Activated CD4-positive, alpha-beta T cell treated with anti-CD3 and anti-CD28 coated beads, Interleukin-2, amount 50 U/mL, for 24 hours (primary cell): ENCODE measurements at places on chromosomes 5 and 9.

GRCh38 chr5:176535101-176535663 lies 2.0 kb downstream of the RNF44 start:
- no peak for DNase-seq

- no peak for DNase-seq
These were observed 84.7 kb upstream of the IRX2 start for GRCh38 chr5:2836133-2836532.

GRCh38 chr9:81673310-81673709 lies 16.0 kb downstream of the TLE1 start:
- DNase-seq, result no peak

GRCh38 chr5:143699121-143699520 lies 112.8 kb upstream of the HMHB1 start:
- DNase-seq, result no peak
